KG1 (cell line): ENCODE measurements at places on chromosomes 7 and 10.

- no peak for DNase-seq
Observed at GRCh38 chr10:73900064-73900463, 10.9 kb upstream of the PLAU start.

DNA sequence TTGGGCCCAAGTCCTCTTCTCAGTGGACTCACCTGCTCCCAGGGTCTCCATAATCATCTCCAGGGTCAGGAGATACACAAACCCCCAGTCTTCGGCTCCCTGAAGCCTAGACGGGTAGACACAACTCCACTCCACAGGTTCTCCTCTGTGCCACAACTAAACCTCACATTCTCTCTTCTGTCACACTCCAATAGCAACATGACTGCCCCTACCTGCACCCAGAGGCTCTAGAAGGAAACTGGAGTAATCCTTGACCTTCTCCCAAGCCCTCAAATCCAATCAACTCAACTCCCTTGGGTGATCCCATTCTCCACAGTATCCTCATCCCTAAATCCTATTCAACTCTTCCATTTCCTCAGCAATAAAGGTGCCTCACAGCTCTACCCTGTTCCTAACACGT lies 16.2 kb downstream of the HNRNPF start:
- no peak for DNase-seq

GRCh38 chr7:26620352-26620751 lies 244.0 kb downstream of the SKAP2 start:
- no peak for DNase-seq

- DNase-seq, result no peak
Observed at GRCh38 chr7:27392477-27392876, 149.9 kb downstream of the EVX1 start.
